Activated CD4-positive, alpha-beta memory T cell treated with anti-CD3 and anti-CD28 coated beads, Interleukin-2, amount 10 ng/mL, durations not matched to agents 7 days and 5 days (primary cell): ENCODE measurements at places on chromosomes 12 and 14. TPM values are rescaled to one million over a fixed set of nuclear protein-coding genes. Genes with fewer than 3 reads are reported as not detected.
A peak's percentile ranks its signal among the peaks of the same experiment; 100 is the strongest.

Gene IFI27
- 186 TPM for total RNA-seq

Gene AVPR1A
- total RNA-seq = not detected

GRCh38 chr12:88914967-88915366 lies 334.7 kb upstream of the KITLG start:
- no peaks in the 10 kb centered on the region for H3K4me1 ChIP-seq
- H3K27me3 ChIP-seq = no peaks in the 10 kb centered on the region
- H3K36me3 ChIP-seq = no peaks in the 10 kb centered on the region
- H3K4me3 ChIP-seq = no peak overlapping the region
- H3K27ac ChIP-seq = no peak overlapping the region

Gene ZC3H10
- 8.0 TPM for total RNA-seq

GRCh38 chr12:118044075-118044474 lies 16.9 kb downstream of the WSB2 start:
- no peak overlapping the region for H3K4me3 ChIP-seq
- no peak for DNase-seq
- H3K27ac ChIP-seq = no peak overlapping the region
- peaks cover 21% of the 10 kb centered on the region for H3K4me1 ChIP-seq
- H3K36me3 ChIP-seq = peaks cover 61% of the 10 kb centered on the region

DNA sequence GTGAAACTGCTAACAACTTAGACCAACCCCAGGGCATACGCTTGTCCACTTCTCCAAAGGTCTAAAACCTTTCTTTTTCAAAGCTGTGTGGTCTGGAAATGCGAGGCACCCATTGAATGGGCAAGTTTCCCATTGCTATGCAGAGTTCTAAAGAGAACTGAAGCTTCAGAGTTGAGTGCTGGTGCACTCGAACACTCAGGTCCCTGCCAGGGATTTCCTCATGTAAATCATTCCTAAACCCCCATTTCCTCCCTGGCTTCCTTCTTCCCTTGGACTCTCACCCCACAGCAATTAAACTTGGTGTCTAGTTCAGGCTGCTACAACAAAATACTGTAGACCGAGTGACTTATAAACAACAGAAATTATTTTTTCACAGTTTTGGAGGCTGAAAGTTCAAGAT lies 2.2 kb upstream of the PXN start:
- peaks cover 21% of the 10 kb centered on the region for H3K4me1 ChIP-seq
- H3K36me3 ChIP-seq = peaks cover 24% of the 10 kb centered on the region
- no peak overlapping the region for H3K27ac ChIP-seq
- peaks cover 2% of the 10 kb centered on the region for H3K27me3 ChIP-seq

Gene NEUROD4
- not detected for total RNA-seq

DNA sequence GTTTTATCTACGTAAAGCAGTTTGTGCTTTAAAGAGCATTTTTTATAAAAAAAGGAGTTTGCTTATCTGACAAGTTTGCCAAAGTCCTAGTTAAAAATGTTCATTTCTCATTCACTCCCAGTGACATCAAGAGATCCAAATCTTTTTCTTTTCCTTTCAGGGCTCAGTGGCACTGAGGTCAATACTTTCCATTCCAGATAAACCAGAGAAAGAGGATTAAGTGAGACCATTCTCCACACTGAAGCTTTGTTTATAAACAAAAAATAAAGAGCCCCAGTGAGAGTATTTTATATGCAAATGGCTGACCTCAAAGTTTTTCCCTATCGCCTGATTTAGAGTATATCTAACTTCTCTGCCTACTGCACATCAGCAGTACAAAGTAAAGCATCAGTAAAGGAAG lies 199.8 kb downstream of the ALG10B start:
- no peaks in the 10 kb centered on the region for H3K36me3 ChIP-seq
- H3K4me1 ChIP-seq = no peaks in the 10 kb centered on the region
- H3K4me3 ChIP-seq = no peak overlapping the region
- no peaks in the 10 kb centered on the region for H3K27me3 ChIP-seq
- H3K27ac ChIP-seq = no peak overlapping the region
- no peak for DNase-seq

DNA sequence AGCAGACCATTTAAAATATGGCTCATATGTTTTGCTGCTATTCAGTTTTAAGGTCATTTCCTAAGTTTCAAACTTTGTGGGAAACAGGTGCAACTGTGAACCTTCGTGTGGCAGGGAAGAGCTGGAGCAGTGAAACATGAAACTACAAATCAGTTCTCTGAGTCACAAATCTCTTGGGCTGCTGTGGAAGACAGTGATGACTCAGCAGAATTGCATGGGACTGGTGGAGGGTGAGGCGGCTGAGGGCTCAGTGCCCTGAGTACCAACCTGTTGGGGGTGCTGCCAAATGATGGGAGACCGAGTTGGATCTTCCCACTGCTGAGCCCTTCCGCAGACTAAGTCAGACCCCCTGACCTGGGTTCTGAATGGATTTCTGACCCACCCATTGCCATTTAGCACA lies 8.4 kb upstream of the CALM1 start:
- no peak for DNase-seq
- H3K4me1 ChIP-seq = peaks cover 23% of the 10 kb centered on the region
- H3K4me3 ChIP-seq = no peak overlapping the region
- H3K27ac ChIP-seq = no peak overlapping the region
- no peaks in the 10 kb centered on the region for H3K36me3 ChIP-seq

DNA sequence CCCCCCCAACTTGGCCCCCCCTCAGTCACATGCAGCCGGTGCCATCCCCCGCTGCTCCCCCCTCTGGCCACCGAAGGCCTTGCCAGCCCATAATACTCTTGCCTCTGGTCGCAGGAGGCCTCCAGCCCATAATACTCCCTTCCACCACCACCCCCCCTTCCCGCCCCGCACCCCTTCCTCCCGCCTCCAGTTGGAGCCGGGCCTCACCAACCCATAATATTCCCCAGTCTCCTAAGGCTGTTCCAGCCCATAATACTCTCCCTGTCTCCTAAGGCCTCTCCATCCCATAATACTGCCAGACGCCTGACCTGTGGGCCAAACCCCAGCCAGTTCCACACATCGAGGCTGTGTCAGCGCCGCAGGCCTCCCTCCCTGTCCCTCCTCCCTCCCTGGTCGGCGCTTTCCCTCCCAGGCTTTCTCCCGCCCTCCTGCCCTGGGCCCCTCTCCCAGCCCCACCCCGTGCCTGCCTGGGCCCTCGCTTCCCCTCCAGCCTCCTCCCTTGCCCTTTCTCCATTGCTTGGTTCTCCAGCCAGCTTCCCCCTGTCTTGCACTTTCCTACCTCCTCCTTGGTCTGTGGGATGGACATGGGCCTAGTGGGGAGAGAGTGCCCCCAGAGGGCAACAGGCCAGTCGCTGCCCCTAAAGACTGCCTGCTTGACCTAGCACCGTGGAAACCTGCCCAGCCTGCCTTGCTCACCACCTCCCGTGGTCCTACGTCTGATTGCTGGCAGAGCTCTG lies 6.8 kb upstream of the CHD4 start:
- no peaks in the 10 kb centered on the region for H3K27me3 ChIP-seq
- peak; percentile 61 for DNase-seq
- no peaks in the 10 kb centered on the region for H3K36me3 ChIP-seq
- no peak overlapping the region for H3K27ac ChIP-seq
- H3K4me1 ChIP-seq = peaks cover 46% of the 10 kb centered on the region

- no peaks in the 10 kb centered on the region for H3K4me1 ChIP-seq
- no peak overlapping the region for H3K27ac ChIP-seq
- no peaks in the 10 kb centered on the region for H3K36me3 ChIP-seq
Measured at GRCh38 chr12:93957870-93958269, 190.5 kb upstream of the PLXNC1 start.

Gene KLRK1
- total RNA-seq = 0.93 TPM

Gene CAPS2
- 3.6 TPM for total RNA-seq
